ENCODE measurements at places on chromosomes 1 and 21. TPM values are rescaled to one million over a fixed set of nuclear protein-coding genes. Genes with fewer than 3 reads are reported as not detected.

GRCh38 chr1:240598216-240599001 is 13.5 kb downstream of the GREM2 start:
- H3K27me3 ChIP-seq = no peaks in the 10 kb centered on the region
- no peaks in the 10 kb centered on the region for H3K4me1 ChIP-seq
- no peaks in the 10 kb centered on the region for H3K36me3 ChIP-seq
- no peak for DNase-seq

The CD53 gene
- 50.2 TPM for total RNA-seq

DNA sequence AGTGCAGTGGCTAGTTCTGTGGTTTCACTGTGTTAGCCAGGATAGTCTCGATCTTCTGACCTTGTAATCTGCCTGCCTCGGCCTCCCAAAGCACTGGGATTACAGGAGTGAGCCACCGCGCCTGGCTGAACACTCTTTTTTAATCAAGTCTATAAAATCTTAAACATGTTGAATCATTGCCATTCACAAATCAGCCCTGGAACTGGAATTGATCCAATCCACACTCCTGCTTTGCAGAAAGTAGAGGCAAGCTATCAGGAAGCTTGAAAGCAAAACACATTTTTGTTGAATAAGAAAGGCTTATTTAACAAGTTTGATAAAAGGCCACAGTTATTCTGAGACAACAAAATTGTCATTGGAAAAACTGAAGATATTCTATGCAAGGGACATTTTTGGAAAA is 18.3 kb upstream of the EFHD2 start:
- H3K36me3 ChIP-seq = no peaks in the 10 kb centered on the region
- no peak for DNase-seq

The PTPN14 gene
- 30.4 TPM for total RNA-seq

DNA sequence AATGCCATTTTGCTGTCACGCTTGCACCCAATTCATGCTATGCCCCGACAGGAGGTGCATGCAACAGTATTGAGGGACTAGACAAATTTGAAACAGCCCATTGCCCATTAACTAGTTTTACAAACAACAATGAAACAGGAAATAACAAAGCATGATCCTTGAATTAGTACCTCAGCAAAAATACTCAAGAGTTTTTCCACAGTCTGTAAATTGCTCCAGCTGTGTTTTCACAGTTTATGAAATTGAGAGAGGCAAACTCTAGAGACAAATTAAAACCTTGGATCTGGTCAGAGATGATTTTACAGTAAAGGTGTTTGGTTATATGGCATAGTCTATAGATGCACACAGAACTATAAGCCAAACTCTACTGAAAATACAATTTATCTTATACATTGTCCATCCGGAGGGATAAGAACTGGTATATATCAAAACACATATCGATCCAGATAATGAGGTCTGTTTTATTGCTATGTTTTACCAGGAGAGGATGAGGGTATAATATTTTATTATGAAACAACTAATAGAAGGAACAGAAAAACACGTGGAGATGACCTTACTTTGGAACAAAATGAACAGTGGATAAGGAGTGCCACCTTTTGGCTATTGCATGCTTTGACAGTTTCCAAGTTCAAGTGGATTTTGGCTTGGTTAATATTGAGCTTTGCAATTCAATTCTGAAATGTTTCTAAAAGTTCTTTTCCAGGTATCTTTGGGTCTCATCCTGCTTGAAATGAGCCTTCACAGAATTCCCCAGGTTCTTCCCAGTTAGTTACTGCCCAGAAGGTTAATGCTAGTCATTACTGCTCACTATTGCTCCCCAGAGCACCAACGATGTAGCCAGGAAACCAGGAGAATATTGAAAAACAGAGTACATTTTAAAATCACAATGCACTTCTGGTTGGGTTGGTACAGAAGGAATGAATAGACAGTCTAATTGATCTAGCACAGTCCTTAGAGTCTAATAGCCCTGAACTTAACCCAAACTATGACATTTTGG is 45.7 kb downstream of the ZC3H11B start:
- no peaks in the 10 kb centered on the region for H3K27me3 ChIP-seq
- H3K27ac ChIP-seq = no peak overlapping the region
- no peaks in the 10 kb centered on the region for H3K4me1 ChIP-seq
- no peak for DNase-seq
- H3K36me3 ChIP-seq = no peaks in the 10 kb centered on the region
- no peak overlapping the region for H3K4me3 ChIP-seq

The BATF3 gene
- 1.9 TPM for total RNA-seq

The IFI44 gene
- 20.0 TPM for total RNA-seq

The MAB21L3 gene
- total RNA-seq = not detected

The HAO2 gene
- total RNA-seq = not detected

The IGSF3 gene
- total RNA-seq = 21.6 TPM

GRCh38 chr1:201570886-201571624 is 32.1 kb downstream of the NAV1 start:
- no peak overlapping the region for H3K4me3 ChIP-seq
- H3K36me3 ChIP-seq = no peaks in the 10 kb centered on the region
- no peak overlapping the region for H3K27ac ChIP-seq
- no peaks in the 10 kb centered on the region for H3K4me1 ChIP-seq

The MNDA gene
- total RNA-seq = 6.9 TPM

GRCh38 chr1:231385416-231385748 is 36.7 kb downstream of the EGLN1 start:
- H3K4me3 ChIP-seq = no peak overlapping the region
- H3K4me1 ChIP-seq = no peaks in the 10 kb centered on the region
- H3K27me3 ChIP-seq = no peaks in the 10 kb centered on the region
- H3K36me3 ChIP-seq = no peaks in the 10 kb centered on the region
- H3K27ac ChIP-seq = no peak overlapping the region

DNA sequence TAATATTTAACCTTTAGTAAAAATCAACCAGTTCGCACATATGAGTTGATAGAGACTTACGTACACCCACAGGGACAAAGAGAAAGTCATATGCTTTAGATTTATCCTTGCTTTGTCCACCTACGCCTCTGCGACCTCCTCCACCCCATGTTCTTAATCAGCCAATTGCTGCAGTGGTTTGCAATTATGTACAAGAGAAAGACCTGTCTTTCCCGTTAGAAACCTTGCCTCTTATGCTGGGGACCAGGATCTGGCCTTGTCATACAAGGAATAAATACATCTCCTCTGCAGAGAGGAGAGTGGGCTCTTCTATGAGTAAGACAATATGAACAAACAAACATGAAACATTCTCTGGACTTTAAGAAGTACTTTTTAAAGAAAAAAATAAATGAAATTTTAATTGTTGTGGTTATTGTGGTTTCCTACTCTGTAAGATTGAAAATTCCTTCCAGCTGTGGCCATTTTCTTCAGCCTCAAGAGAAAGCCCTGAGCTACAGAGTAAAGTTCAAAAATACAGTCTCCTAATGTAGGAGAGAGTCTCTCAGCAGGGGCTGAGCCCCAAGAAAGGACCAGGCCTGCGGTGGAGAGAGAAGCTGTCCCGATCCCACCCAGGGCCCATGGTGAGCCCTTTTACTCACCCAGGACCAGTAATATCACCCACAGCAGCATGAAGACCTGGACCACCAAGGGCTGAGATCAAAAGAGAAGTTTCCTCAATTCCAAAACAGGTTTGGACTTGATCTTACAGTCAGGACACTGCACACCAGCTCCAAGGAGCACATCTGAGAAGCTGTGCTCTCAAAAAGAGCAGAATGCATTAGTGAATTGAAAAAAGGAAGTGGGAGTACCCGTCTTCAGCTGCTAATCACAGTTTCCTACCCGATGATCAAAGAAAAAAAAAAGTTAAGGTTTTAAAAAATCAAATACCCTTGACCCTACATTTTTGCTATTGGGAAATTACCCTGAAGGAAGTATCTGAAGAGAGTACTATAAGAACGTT is at the start of gene FCRL5:
FCRL5 (minus strand) TSS at position 822 of the 1,000 bp plus-strand sequence; CDS start at position 669, 153 bp downstream.
- no peak within 1 kb of the TSS for H3K4me3 ChIP-seq
- no peaks in the 10 kb centered on the region for H3K4me1 ChIP-seq
- no peaks in the 10 kb centered on the region for H3K36me3 ChIP-seq
- no peaks in the 10 kb centered on the region for H3K27me3 ChIP-seq
- DNase-seq = no peak

GRCh38 chr1:33667386-33668282 is 195.2 kb downstream of the ZSCAN20 start:
- H3K36me3 ChIP-seq = no peaks in the 10 kb centered on the region
- H3K27ac ChIP-seq = no peak overlapping the region
- no peaks in the 10 kb centered on the region for H3K27me3 ChIP-seq

The ACKR1 gene
- total RNA-seq = 83.2 TPM

GRCh38 chr1:101220906-101221305 is 15.9 kb upstream of the S1PR1 start:
- no peaks in the 10 kb centered on the region for H3K36me3 ChIP-seq
- no peak overlapping the region for H3K27ac ChIP-seq
- H3K4me3 ChIP-seq = no peak overlapping the region
- H3K27me3 ChIP-seq = no peaks in the 10 kb centered on the region
- H3K4me1 ChIP-seq = no peaks in the 10 kb centered on the region

DNA sequence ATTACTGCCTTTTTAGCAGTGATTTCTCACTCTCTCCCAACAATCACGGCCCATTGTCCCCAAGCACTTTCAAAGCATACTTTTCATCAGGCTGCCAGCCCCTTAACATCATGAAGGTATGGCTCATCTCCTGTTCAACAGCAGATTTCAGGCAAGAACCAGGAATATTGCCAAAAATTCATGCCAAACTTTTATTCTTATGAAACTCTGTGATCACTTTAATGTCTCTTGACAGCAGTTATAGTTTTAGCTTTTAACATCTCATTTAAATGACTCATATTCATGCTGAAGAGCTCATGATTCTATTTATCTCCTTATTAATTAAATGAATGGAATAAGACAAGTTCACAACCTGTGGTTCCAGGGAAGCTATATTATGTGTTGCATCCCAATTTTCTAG is 235.1 kb downstream of the GRIK1 start:
- no peaks in the 10 kb centered on the region for H3K36me3 ChIP-seq
- no peak overlapping the region for H3K27ac ChIP-seq
- H3K4me3 ChIP-seq = no peak overlapping the region

DNA sequence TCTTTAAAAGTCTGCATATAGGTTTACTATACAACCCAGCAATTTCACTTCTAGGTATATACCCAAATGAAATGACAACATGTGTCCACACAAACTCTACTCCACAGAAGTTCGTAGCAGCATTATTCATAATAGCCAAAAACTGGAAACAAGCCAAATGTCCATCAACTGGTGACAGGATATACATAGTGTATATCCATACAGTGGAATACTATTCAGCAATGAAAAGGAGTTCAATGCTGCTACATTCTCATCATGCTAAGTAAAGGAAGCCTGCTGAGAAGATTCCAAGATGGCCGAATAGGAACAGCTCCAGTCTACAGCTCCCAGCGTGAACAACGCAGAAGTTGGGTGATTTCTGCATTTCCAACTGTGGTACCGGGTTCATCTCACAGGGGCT is 200.6 kb downstream of the PATJ start:
- no peaks in the 10 kb centered on the region for H3K4me1 ChIP-seq
- DNase-seq = no peak
- H3K27me3 ChIP-seq = no peaks in the 10 kb centered on the region

- no peaks in the 10 kb centered on the region for H3K4me1 ChIP-seq
- H3K36me3 ChIP-seq = no peaks in the 10 kb centered on the region
- H3K4me3 ChIP-seq = no peak overlapping the region
These were observed 17.4 kb downstream of the ZNF326 start for GRCh38 chr1:90012300-90012699.

DNA sequence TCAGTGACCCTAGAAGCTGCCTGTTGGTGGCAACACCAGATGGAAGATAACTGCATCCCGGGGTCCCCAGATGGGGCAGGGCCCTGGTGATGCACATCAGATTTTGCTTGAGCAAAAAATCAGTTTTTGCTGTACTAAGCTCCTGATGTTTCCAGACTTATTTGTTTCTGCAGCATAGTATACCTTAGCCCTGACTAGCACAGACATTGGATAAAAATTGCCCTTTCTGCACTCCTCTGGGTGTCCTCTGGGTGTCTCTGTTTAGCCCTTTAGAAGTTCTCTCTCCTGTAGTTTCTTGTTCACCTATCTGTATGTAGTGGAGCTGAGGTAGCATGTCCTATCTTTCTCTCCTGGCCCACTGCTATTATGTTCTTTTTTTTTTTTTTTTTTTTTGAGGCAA is 30.3 kb upstream of the PLA2G2C start:
- no peaks in the 10 kb centered on the region for H3K27me3 ChIP-seq
- H3K27ac ChIP-seq = no peak overlapping the region
- no peak overlapping the region for H3K4me3 ChIP-seq

GRCh38 chr1:226425431-226426031 is 17.6 kb upstream of the PARP1 start:
- no peak overlapping the region for H3K27ac ChIP-seq
- H3K36me3 ChIP-seq = no peaks in the 10 kb centered on the region
- H3K4me1 ChIP-seq = no peaks in the 10 kb centered on the region

GRCh38 chr1:60133000-60133673 is 59.6 kb upstream of the C1orf87 start:
- H3K27me3 ChIP-seq = no peaks in the 10 kb centered on the region
- no peak for DNase-seq
- no peaks in the 10 kb centered on the region for H3K4me1 ChIP-seq
- no peaks in the 10 kb centered on the region for H3K36me3 ChIP-seq
- no peak overlapping the region for H3K4me3 ChIP-seq
- H3K27ac ChIP-seq = no peak overlapping the region

DNA sequence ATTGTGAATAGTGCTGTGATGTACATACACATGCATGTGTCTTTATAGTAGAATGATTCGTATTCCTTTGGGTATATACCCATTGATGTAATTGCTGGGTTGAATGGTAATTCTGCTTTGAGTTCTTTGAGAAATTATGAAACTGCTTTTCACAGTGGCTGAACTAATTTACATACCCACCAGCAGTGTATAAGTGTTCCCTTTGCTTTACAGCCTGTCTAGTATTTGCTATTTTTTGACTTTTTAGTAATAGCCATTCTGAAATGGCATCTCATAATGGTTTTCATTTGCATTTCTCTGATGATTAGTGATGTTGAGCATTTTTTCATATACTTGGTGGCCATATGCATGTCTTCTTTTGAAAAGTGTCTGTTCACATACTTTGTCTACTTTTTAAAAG is 54.5 kb upstream of the FAM78B start:
- no peak overlapping the region for H3K4me3 ChIP-seq
- no peaks in the 10 kb centered on the region for H3K27me3 ChIP-seq
- no peak for DNase-seq
- H3K36me3 ChIP-seq = no peaks in the 10 kb centered on the region
- no peaks in the 10 kb centered on the region for H3K4me1 ChIP-seq

The ESRRG gene
- 5.6 TPM for total RNA-seq

The C4BPA gene
- 6.4 TPM for total RNA-seq

The RGSL1 gene
- not detected for total RNA-seq

The NCDN gene
- total RNA-seq = 9.9 TPM

DNA sequence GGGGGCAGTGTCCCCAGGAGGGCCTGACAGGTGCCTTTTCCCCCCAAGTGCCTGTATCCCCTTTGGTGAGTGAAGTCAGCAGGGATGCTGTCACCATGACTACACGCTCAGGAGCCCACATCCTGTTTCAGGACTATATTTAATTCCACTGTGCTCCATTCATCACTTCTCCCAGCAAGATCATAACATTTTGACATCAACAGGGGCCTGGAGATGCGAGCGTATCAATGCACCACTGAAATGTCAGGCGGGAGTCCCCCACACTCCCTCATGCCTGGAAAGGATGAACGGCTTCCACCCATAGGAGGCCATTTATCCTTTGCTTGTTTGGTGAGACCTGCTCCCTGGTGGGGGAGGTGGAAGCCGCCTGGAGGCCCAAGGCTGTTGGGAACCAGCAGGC is 119.1 kb downstream of the PTPRU start:
- no peak overlapping the region for H3K27ac ChIP-seq
- no peaks in the 10 kb centered on the region for H3K36me3 ChIP-seq
- no peak overlapping the region for H3K4me3 ChIP-seq
- DNase-seq = no peak
- H3K27me3 ChIP-seq = no peaks in the 10 kb centered on the region

GRCh38 chr1:214050513-214051401 is 63.0 kb downstream of the PROX1 start:
- H3K27ac ChIP-seq = no peak overlapping the region
- no peaks in the 10 kb centered on the region for H3K4me1 ChIP-seq
- no peaks in the 10 kb centered on the region for H3K27me3 ChIP-seq
- no peak for DNase-seq
